Chondrocyte (in vitro differentiated cells): ENCODE measurements at places on chromosomes 6 and 20. TPM values are rescaled to one million over a fixed set of nuclear protein-coding genes. Genes with fewer than 3 reads are reported as not detected.

The EFCAB8 gene
- 0.32 to 0.67 TPM (median 0.51 TPM) in 3 replicates for total RNA-seq

The CCN6 gene
- total RNA-seq: not detected in 3 replicates

DNA sequence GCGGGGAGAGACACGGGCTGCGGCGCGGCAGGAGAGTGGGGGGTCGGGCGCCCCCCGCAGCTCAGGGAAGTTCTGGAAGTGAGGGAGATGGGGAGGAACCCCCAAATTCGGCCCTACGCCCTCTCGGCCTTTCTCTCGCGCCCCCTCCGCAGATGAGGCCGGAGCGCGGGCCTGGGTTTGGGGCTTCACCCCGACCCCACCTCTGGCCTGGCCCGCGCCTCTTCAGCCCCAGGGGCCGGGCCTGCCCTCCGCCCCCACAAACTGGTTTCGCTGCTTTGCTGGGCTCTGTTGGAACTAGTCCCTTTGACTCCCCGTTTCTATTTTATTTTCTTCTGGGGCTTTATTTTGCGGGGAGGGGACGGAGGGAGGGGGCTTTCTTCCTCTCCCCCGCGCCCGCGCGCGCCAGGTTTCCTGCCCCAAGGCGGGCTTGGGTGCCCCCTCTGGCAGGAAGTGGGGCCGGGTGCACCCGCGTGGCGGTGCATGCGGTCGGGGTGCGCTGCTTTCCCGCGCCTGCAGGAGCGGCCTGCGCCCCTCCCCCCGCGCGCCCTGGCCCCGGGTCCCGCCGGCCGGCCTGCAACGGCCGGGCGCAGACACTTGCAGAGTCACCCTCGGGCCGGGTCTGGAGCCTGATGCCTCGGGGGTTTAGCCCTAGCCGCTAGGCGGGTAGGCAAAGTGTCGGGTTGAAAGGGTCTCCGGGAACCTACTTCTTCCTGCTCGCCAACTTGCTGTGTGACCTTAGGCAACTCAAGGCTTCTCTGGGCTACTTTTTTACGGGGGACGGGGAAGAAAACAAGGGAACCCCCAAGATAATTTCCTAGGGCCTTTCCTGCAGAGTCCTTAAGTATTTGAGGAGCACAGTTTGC, 1.3 kb downstream of the HMGA1 start:
- DNase-seq: peak; percentile 63

The MCCD1 gene
- total RNA-seq: not detected in 3 replicates

DNA sequence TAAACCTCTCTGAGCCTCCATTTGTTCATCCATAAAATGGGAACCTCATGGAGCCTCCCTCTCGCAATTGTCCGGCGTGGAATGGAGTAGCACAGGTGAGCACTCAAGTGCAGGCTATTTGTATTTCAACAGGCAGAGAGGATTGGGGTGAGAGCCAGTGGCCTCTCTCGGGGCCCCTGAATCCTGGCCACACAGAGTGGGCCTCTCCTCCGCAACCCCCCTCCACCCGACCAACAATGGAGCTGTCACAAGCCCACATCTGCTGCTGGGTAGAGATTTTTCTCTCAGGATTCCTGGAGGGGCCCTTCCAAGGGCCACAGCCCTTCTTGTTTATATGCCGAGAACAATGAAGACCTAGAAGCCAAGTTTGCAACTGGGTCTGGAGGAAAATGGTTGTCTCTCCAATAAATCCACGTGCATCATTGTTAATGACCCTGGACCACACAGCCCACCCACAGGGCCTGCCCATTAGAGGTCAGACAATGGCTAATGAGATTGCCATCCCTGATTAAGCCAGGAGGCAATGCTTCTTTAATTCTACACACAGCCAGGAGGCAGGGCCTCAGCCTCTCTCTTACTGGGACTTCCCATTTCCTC, 233.0 kb downstream of the ANKRD60 start:
- DNase-seq: no peak

The TRIM15 gene
- not detected in 3 replicates for total RNA-seq

GRCh38 chr6:32982084-32982701, 13.8 kb downstream of the BRD2 start:
- no peak for DNase-seq

DNA sequence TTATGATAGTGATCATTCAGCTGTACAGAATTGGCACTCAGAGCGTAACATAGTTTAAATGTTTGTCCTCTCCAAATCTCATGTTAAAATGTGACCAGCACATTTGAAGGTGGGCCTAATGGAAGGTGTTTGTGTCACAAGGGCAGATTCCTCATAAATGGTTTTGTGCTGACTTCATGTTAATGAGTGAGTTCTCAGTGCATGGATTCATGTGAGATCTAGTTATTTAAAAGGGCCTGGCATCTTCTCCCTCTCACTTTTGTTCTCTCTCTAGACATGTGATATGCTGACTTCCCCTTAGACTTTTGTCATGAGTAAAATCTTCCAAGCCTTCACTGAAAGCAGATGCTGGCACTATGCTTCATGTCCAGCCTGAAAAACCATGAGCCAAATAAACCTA, 452.4 kb upstream of the PTCHD4 start:
- DNase-seq: no peak

GRCh38 chr6:81683912-81684311, 68.6 kb downstream of the TENT5A start:
- DNase-seq: no peak

The JAG1 gene
- 161 to 510 TPM (median 505 TPM) in 3 replicates for total RNA-seq

GRCh38 chr20:15045246-15045645, 707.8 kb upstream of the FLRT3 start:
- DNase-seq: no peak

The CD24 gene
- 1.3 to 2.8 TPM (median 1.8 TPM) in 3 replicates for total RNA-seq

The KCNG1 gene
- 2.9 to 14.6 TPM (median 13.0 TPM) in 3 replicates for total RNA-seq

GRCh38 chr6:136656121-136656520, 105.9 kb upstream of the MAP7 start:
- no peak for DNase-seq

- DNase-seq: no peak
Observed at GRCh38 chr6:386688-387266, 4.8 kb upstream of the IRF4 start.

The PAK5 gene
- total RNA-seq: not detected in 3 replicates

DNA sequence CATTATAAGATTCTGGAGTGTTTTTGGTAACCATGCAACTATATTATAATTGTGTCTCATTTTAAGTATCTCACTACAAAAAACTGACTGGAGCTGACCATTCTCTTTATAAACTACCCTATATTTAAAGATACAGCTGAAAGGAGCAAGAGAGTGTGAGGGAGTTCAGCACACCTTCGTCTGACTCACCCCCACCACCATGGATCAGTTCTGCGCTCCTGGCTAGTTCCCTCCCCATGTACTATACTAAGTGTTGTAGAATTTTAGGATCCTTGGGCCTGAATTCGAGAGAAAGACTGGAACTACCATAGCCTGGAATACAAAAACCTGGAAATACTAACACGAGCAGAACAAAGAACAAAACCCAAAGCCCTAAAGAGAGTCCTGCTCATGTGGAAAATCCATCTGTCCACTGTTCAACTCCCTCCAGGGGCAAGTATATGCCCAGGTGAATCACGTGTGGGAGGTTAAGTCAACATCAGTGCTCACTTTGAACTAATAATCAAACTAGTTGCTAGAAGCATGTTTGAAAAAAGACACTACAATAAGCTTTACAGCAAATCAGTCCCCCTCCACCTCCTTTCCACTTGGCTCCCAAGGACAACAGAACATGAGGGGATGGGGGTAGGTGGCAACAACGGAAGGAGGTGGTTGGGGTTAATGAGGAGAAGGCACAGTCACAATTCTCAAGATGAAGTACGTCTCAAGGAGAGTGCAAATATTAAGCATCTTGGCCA, 46.8 kb downstream of the ELOVL5 start:
- DNase-seq: no peak

GRCh38 chr6:154509421-154510143, 903 bp downstream of the CNKSR3 start:
- DNase-seq: no peak

- DNase-seq: no peak
Observed at GRCh38 chr20:17966432-17967310, 1.9 kb downstream of the SNX5 start.

The DDR1 gene
- total RNA-seq: 112 to 157 TPM (median 117 TPM) in 3 replicates

The ECT2L gene
- not detected in 3 replicates for total RNA-seq

GRCh38 chr20:49186535-49187329, 1.4 kb downstream of the STAU1 start:
- peak; percentile 46 for DNase-seq

DNA sequence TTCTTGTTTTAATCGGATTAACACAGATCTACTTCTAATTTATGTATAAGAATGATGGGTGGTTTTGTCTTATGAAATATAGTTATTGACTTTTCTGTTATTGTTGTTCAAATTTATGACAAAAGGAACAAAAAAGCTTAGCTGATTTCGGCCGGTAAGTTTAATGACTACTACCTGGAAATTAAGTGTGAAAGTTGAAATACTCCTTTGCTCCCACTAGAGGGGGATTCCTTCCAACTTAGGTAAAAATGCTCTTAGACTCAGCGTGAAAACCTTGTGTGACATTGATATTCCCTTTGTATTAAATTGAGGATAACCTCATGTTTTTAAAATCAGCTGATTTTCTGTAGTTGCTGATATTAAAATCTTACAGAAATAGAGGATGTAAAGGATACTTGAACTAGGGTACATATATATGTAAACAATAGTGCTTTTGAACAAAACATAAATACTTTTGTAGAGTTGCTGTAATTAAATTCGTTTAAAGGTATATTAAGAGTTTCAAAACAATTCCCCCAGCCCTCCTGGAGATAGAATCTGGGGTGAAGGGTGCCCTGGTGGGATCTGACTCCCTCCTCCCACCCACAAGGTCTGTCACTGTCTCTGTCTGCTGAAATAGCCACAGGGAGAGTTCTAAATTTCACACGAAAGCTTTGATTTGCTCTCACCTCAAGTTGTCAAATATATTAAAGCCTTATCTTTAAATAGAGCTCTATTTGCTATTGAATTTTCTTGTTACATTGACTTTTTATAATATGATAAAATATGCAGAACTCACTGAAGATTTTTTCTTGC, 257.5 kb downstream of the ARID1B start:
- DNase-seq: no peak

GRCh38 chr6:9292975-9293374, 857.6 kb upstream of the SLC35B3 start:
- no peak for DNase-seq

GRCh38 chr6:39407446-39407993, 85.0 kb upstream of the KCNK16 start:
- no peak for DNase-seq

GRCh38 chr6:30954631-30955366, 14.0 kb downstream of the MUCL3 start:
- no peak for DNase-seq

GRCh38 chr6:21899708-21900107, 306.2 kb downstream of the SOX4 start:
- DNase-seq: no peak

DNA sequence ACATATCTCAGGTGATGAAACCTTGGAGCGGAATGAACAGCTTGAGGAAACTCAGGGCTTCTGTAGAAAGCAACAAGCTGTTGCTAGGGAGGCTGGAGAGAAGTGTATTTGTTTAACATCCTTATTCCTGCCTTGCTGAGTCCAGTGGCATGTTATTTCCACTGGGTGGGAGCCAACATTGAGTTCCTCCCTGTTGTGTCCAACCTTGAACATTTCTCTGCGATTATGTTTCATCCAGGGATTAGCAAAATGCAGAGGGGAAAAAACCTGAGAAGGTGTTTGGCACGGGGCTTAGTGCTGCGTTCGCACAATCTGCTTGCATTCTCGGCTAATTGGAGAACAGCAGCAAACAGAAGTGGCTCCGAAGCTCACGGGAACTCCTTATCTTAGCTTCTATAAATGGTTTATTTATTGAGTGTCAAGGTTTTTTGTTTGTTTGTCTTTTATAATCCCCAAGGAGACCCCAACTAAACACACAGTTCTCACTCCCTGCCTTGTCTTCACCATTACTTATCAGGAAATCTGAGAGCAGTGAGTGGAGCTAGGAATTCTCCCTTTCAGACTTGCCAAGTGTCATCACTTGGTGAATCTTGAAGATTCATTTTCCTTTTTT, 412.8 kb downstream of the CDC5L start:
- DNase-seq: no peak

GRCh38 chr6:138106665-138107077, 548 bp downstream of the PERP start:
- no peak for DNase-seq

DNA sequence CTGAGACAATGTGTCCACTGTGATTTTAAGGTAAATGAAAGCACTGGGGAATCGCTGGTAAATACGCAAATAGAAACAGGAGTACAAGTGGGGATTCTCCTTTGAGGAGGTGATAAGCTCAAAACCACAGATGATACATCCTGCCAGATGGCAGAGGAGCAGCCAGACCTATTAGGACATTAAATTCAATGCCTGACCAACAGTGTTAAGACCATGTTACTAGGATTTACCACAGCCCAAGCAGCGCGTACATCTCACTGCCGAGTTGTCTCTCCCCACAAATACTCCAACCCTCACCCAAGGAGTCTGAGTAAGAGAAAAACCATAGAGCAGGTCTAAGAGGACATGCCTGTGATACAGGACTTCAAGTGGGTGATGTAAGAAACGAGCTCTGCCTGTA, 68.9 kb upstream of the TULP1 start:
- DNase-seq: no peak

The SLC22A1 gene
- 1.5 to 3.3 TPM (median 2.9 TPM) in 3 replicates for total RNA-seq

- DNase-seq: no peak
Observed at GRCh38 chr6:168783720-168784119, 342.7 kb downstream of the SMOC2 start.

- no peak for DNase-seq
Observed at GRCh38 chr20:60372822-60373221, 414.6 kb downstream of the CDH26 start.

DNA sequence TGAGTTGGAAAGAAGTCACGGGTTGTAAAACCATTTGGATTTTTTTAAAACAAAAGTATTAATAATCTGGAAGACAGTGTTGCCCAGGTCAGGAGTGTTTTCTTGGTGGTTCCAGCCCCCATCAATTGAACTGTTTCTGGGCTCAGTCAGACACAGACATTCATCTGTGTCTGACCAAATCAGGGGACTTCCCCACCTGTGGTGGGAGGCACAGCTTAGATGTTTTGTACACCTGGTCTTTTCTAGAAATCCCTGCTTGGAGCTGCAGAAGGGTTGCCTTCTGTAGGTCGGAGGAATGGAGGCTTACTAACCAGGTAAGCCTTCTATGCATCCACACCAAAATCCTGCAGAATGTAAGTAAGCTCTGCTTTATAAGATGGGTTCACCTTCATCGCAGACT, 63.6 kb downstream of the CDS2 start:
- DNase-seq: no peak

DNA sequence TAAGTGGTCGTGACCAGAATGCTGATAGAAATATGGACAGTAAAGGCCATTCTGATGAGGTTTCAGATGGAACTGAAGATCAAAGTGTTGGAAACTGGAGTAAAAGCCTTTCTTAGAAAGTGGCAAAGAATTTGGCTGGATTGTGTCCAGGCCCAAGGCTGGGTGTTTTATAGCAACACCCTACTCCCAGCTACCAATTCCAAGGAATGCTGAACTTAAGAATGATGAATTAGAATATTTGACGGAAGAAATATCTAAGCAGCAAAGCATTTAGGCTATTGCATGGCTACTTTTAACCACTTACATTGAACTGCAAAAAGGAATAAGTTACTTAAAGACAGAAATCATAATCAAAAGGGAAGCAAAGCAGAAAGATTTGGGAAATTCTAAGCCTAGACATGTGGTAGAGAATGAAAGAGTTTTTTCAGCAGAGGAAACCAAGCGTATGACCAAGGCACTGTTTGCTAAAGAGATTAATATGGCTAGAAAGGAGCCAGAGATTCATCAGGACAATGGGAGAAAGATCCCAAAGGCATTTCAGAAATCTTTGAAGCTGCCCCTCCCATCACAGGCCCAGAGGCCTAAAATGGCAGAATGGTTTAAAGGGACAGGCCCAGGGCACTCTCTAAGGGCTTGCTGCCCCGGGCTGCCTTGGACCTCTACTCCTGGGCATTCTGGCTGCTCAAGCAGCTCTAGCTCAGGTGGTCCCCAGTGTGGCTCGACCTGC, 25.8 kb downstream of the SDHAF4 start:
- no peak for DNase-seq

The DZANK1 gene
- 1.5 to 1.9 TPM (median 1.5 TPM) in 3 replicates for total RNA-seq

The ZNF334 gene
- total RNA-seq: 4.7 to 6.6 TPM (median 4.8 TPM) in 3 replicates
